Esophagus squamous epithelium (tissue), 5 donors: ENCODE measurements at places on chromosomes 6 and 20.
A peak's percentile ranks its signal among the peaks of the same experiment; 100 is the strongest.

- DNase-seq, result no peak
These were observed 599.8 kb downstream of the COL12A1 start for GRCh38 chr6:74605922-74606581.

DNA sequence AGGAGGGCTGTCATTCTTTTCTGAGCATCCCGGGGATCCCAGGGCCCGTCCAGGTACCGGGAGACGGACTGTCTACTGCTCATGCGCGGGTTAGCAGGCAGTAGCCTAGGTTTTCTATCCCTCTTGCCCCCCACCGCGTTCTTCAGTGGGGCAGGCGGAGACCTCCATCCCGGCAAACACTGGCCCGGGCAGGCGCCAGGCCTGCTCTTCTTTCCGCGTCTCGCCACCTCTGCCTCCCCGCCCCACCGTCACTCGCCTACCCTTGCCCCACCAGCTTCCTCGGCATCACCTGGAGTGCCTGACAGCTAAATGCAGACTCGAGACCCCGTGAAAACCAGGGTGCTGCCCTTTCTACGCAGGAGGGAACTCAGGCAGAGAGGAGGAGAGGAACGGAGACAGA lies 1937.7 kb upstream of the DEFB115 start:
- no peak for DNase-seq

- DNase-seq, result no peak
These were observed 50.7 kb upstream of the COL10A1 start for GRCh38 chr6:116176596-116176995.

- no peak for DNase-seq
These were observed 138.6 kb downstream of the BCKDHB start for GRCh38 chr6:80245043-80245442.

- DNase-seq, result no peak
These were observed 30.4 kb upstream of the TRERF1 start for GRCh38 chr6:42482174-42482573.

- no peak for DNase-seq
These were observed 44.5 kb upstream of the ALDH8A1 start for GRCh38 chr6:134994431-134994830.

- no peak for DNase-seq
These were observed 1.7 kb downstream of the PHF10 start for GRCh38 chr6:169722362-169723199.

GRCh38 chr20:44761423-44761822 lies 15.8 kb downstream of the KCNK15 start:
- no peak for DNase-seq

- DNase-seq, result peak; percentile 80
These were observed 5.5 kb upstream of the ARMC12 start for GRCh38 chr6:35731414-35731735.

GRCh38 chr6:63353286-63353630 lies 33.5 kb upstream of the LGSN start:
- DNase-seq, result no peak
